NB4 (cell line): ENCODE measurements at places on chromosomes 3 and 15.

GRCh38 chr3:53726643-53727042 lies 119.6 kb downstream of the CHDH start:
- no peak for DNase-seq

DNA sequence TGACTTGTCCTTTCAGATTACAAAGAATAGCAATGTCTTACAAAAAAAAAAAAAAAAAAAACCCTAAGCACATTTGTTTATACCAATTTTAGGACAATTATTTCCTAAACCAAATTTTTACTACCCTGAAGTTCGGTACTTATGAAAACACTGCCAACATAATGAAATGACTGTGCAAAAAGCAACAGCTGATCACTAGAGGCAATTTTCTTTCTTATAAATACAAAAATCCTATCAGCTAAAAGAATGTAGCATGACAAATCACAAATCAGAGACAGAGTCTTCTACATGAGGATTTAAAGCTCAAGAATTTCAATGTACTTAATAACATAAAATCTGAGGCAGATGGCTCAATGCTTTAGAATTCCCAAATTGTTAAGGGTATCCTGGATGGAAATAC lies 191.8 kb downstream of the MAGI1 start:
- no peak for DNase-seq

DNA sequence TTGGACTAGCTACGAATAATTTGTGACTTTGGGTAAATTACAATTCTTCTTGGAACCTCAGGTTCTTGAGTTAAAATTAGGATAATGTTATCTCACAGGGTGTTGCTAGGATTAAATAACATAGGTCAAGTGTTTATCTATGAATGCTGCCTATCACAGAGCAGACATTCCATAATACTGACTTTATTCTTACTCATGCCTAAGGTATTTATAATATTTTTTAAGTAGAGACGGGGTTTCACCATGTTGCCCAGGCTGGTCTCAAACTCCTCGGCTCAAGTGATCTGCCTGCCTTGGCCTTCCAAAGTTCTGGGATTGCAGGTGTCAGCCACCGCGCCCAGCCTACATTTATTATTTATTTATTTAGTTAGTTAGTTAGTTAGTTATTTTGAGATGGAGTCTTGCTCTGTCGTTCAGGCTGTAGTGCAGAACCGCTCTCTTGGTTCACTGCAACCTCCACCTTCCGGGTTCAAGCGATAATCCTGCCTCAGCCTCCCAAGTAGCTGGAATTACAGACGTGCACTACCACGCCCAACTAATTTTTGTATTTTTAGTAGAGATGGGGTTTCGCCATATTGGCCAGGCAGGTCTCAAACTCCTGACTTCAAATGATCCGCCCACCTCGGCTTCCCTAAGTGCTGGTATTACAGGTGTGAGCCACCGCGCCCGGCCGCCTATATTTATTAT lies 741 bp upstream of the ZNF106 start:
- DNase-seq = no peak

- no peak for DNase-seq
These were observed 60.6 kb downstream of the ZNF280D start for GRCh38 chr15:56672721-56673120.

DNA sequence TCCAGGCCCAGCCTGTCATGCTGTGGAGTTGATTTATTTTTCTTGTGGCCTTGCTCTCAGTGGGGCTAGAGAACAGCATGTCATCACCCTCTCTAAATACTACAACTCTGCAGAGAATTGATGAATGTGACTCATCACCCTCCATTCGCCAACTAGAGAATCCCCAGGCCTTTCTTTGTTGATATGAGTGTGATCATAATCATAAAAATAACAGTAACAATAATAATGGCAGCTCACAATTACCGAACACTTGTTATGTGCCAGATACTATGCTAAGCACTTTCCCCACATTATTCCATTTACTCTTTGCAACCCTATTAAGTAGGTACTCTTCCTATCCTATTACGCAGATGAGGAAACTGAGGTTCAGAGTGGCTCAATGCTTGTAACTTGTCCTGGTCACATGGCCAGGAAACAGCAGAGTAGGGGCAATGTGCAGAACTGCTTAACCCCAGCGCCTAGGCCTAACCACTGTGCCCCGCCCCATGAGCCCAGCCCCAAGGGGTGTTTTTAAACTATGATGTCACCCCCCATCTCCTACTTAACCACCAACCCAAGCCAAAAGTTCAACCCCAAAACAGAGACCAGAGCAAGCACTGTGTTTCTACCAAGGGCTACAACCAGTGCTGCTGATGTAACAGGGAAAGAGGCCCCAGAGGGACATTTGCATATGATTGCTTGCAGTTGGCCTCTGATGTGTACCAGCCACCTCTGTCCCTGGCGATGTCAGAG lies 104.5 kb downstream of the ADCY5 start:
- no peak for DNase-seq

- DNase-seq = peak; percentile 84
These were observed 2.9 kb upstream of the RPS17 start for GRCh38 chr15:82543160-82543559.

GRCh38 chr15:25892126-25892525 lies 29.0 kb upstream of the ATP10A start:
- no peak for DNase-seq

- peak; percentile 39 for DNase-seq
These were observed 25.5 kb downstream of the FAM174B start for GRCh38 chr15:92629975-92630626.

DNA sequence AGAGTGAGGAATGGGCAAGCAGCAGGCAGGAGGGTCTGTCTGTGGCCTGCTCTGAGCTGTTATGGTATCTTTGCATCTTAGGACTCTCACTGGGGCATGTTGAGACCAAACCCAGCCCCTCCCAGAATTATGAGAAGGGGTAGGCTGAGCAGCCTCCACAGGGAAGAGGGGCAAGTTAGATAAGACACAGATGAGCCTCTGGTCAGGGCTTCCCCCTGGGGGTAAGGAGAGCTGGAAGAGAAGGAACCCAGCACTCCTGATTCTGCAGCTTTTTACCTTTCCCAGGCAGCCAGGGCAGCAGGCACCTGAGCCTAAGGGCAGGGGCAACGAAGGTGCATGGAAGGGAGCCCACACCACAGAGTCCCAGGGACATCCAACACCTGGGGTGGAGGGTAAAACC lies 19.3 kb downstream of the DUOX1 start:
- no peak for DNase-seq

DNA sequence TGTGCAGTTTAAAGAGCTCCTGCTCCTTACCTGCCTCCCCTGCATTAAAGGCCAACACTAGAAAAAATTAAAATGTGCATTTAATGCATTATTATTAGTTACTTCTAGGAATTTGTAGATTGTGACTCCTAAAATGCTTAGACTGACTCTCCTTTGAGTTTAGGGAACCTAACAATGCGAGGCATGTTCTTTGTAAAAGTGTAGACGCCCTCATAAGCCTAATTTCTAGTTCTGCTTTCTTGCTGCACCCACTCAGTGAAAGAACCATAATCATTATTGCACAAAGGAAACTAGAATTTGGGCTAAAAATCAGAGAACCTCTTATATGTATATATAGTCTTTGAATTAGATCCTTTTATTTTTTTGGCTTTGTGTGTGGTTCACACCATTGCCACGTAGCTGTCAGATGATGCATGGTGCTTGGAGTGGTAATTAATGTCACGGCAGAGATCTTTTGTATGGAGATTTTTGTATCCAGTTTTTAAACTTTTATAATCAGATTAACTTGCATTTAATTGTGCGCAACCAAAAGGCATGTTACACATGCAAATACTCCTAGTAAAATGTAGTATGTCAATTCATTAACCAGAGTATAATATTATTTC lies 710 bp downstream of the ABHD10 start:
- peak; percentile 63 for DNase-seq

DNA sequence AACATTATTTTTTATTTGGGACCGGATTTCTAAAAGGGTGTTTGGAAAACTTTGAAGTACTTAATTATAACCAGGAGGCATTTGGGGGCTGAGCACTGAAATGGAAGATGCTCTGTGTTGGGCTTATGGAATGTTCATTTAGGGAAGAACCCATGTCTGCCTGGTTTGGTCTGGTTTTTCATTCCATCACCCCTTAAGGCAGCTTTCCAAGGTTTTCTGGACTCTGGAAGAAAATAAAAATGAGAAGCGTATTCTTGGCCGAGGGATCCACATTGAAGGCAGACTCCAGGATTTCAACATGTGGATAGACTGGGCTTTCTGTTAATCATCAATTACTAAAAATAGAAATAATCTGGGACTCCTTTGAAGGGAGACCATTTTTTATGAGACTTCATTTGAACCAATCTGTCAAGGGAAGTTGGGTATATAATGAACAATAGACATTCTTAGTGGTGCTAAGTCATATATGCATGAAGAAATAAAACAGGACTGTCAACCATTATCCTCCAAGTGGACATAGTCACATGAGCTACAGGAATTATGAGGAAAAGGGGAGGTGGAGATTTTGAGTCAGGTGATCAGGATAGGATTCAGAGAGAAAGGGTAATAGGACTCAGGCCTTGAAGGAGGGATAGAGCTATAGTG lies 270.5 kb upstream of the ADAMTS9 start:
- no peak for DNase-seq

DNA sequence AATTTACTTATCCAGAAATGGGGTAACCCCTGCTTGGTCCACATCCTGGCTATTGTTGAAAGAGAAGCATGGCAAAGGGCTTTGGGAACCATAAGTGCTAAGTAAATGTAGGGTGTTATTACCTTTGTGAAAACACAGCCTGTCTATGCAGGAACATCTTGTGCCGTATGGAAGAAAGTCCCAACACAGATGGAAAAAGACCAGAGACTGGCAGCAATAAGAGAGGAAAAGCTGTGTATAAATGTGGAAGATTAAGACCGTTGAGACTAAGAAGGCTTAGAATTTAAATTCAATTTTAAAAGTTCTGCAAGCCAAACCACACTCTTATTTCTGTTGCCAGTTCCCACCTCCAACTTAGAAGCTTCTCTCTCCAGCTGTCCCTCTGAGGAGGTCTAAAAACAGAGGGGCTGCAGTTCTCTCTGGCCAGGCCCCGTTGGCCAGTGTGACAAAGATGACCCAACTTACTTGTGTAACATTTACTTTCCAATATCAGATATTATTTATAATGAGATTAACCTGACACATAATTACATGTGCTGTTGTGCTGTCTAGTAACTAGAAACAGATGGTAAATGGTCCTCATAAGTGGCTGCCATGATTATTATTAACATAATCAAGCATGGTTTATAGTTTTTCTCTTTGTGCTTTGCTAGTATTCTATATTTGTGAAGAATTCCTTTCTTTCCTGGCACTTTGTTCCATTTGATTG lies 7.0 kb downstream of the MINDY4B start:
- no peak for DNase-seq

GRCh38 chr3:106125321-106125720 lies 256.5 kb upstream of the CBLB start:
- no peak for DNase-seq

- no peak for DNase-seq
These were observed 82.5 kb downstream of the ADAM10 start for GRCh38 chr15:58666957-58667356.

- DNase-seq = no peak
These were observed 292.0 kb upstream of the C2CD4B start for GRCh38 chr15:62457100-62457499.
